ENCODE measurements at places on chromosomes 16 and 17.

GRCh38 chr16:75226550-75227360 lies 8.0 kb downstream of the CTRB1 start:
- DNase-seq: no peak

GRCh38 chr16:87161822-87162676 lies 155.1 kb downstream of the C16orf95 start:
- no peak for DNase-seq

GRCh38 chr17:31916491-31917064 lies 15.1 kb upstream of the UTP6 start:
- no peak for DNase-seq

- DNase-seq: no peak
Observed at GRCh38 chr16:4046221-4046620, 70.0 kb downstream of the ADCY9 start.

DNA sequence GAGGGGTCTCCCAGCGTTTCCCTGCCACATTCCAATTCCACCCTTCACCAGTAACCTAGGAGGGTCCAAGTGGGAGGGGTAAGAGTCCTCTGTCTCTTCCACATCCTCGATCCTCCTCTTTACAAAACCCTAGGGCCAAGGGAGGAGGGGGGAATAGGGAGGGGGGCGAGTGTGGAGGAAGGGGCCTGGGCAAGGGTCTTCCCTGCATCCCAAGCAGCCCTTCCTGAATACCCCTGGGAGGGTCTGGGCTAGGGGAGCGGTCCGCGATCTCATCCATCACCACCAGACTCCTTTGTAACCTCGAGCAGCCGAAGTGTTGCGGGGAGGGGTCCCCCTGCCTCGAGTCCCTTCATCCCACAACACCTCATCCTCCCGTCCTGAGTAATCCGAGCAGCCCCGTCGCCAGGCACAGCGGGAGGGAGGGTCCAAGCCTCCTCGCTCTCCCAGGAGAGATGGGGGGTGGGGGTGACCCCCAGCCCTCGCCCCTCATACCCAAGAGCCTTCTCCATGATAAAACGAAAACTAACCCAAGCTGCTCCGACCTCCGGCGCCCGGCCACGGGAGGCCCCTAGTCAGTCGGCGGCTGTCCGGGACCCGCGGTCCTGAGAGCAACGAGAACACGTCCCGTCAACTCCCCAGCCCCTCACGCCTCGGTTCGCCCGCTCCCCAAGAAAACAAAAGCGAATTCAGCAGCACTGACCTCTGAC lies 502 bp downstream of the SMPD3 start:
- DNase-seq: no peak

Measured in fibroblast of lung (primary cell).